ENCODE measurements at places on chromosomes 13 and 19.

GRCh38 chr13:32639502-32640105 is 53.4 kb downstream of the PDS5B start:
- DNase-seq = peak; percentile 6

- DNase-seq = no peak
Measured at GRCh38 chr13:69999875-70000274, 107.8 kb upstream of the ATXN8OS start.

GRCh38 chr19:2014731-2015607 is 545 bp downstream of the BTBD2 start:
- DNase-seq = no peak

- no peak for DNase-seq
Measured at GRCh38 chr13:25733696-25734435, 317.9 kb downstream of the SHISA2 start.

DNA sequence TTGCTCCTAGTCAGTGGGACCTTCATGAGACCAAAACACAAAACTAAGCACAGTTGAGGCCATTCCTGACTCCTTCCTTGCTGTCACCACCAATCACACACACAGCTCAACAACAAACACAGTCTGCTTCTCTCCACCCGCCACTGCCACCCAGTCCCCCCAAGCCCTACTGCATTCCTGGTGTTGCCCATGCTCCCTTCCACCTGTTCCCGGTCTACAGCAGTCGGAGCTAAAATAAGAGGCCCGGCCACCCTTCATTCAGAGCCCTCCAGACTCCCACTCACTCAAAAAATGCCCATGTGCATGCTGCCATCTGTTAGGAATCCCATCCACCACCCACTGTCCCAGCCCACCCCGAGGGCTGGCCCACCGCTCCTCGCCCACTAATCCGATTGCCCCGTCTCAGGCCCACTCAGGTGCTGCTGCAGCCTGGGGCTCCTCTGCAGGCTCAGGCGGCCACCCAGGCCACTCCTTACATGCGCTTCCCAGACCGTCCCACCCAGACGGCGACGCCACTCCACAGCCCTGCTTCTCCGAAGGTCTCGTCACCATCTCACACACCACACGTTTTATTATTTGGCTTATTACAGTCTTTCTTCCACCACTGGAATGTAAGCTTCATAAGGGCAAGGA is 127.6 kb downstream of the RNF17 start:
- DNase-seq = no peak

DNA sequence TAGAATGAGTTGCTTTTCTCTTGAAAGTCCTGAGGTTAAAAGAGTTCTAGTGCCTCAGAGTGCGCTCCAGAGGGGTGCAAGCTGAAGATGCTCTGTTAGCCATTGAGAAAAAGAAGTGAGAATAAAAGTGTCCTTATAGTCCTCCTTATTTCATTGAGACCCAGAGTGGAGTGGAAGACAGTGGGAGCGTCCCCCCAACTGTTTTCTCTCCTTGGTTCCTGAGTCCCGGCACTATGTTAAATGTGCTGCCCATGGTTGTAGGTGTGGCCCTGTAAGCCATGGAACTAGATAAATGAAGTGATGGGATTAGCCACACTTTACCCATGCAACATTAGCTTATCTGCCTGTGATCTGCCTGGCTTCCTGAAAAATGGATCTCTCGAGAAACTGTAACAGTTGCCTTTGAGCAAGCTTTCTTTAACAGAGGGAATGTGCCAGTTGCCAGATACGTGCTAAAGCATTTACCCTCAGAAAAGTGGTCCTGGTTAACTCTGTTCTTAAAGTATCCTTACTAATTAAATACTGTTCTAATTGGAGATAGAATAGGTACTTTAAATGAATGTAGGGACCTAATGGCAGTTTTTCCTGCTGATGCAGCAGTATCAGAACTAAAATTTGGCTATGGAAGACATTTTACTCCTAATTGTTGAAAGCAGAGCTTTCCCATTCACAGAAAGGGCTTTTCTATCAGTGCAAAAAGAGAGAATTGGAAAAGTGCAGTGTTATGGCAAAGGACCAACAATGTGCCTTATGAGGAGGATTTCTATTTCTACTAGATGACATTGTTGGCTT is 21.4 kb upstream of the PSG9 start:
- no peak for DNase-seq

- no peak for DNase-seq
Measured at GRCh38 chr13:45276913-45277312, 64.1 kb downstream of the TPT1 start.

DNA sequence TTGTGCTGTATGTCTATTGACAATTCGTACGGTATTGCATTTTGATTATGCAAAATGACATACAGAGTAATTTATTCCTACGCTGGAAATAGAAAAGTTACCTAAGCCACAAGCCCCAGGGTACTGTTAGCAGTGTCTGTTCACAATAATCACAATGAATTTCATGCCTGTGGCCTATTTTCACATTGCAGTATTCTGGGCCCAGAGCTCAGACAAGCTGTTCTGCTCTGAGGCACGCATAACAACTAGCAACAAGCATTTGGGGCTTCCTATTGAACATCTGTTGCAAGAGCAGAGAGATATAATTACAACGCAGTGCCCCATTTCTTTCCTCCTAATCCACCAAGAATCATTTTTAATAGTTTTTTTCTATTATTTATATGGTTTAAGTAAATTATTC is 158.9 kb upstream of the SGCG start:
- DNase-seq = no peak

DNA sequence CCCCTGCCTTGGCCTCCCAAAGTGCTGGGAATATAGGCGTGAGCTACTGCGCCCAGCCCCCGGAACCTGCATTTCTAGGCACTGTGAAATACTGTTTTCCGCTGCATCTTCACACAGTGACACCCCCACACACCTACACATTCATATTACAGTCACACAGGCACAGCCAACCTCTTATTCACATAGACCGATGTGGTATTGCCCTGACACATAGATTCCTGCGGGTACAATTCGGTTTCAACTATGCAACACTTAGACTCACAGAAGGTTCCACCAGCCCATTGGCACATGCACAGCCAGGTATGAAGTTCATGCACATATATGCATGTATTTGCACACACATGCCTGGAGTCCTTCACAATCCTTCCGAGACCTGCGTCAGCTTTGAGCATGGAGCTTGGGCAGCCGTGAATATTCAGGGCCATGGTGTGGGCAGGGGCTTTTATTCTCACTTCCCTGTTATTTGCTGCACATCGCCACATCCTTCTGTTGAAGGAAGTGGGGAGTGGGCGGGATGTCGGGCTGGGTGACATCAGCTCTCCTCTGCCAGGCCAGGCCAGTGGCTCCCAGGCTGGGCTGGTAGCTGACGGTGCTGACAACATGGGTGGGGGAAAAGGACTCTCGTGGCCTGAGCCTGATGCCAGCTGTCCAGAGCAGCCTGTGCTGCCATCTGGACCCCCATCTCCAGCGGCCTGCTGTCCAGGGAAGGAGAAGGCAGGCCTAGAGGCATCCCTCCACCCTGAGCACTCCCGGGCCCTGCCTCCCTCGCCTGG is 5.4 kb upstream of the CDC37 start:
- DNase-seq = no peak

DNA sequence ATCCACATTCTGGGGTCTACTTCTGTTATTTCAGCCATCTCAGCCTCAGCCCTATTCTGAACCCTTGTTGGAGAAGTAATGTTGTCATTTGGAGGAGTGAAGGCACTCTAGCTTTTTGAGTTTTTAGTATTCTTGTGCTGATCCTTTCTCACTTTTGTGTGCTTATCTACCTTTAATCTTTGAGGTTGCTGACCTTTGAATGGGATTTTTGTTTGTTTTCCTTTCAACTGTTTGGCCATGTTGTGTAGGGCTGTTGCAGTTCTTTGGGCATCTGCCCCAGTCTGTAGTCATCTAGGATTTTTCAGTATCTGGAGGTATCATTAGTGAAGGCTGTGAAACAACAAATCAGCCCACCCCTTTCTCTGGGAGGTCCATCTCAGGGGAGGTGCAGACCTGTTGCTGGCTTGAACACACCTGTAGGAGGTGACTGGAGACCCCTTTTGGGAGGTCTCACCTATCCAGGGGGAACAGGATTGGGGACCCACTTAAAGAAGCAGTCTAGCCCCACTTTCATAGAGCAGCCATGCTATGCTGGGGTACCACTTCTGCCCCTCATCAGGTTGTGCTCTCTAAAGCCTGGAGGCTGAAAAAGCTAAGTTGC is 1391.4 kb downstream of the UQCRFS1 start:
- no peak for DNase-seq

- no peak for DNase-seq
Measured at GRCh38 chr19:18788529-18789421, 2.3 kb downstream of the COMP start.

DNA sequence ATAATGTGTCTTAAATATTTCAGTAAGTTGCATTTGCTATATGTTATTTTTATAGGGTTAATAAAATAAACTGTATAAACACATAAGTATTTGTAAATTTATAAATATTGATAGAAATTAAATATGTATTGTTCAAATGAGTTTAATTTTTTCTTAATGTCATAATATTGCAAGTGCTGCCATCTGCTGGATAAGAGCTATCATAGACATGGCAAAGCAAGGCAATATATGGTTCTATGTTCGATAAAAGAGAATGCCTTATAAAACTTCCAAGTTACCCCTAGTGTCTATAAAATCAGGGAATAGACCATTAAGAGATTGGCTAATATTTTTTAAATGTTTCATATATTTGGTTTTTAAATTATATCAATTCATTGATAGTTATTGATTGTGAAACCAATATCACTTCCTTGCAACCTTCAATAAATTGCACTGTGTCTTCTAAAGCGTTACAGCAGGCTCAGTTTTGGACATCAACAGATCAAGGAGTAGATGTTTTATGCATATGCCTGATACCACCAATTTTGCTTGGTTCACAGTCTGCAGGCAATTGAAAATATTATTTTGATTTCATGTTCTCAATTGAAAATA is 29.0 kb upstream of the SLITRK6 start:
- peak; percentile 43 for DNase-seq
